Fibroblast of lung (primary cell): ENCODE measurements at places on chromosomes 7 and 10. TPM values are rescaled to one million over a fixed set of nuclear protein-coding genes. Genes with fewer than 3 reads are reported as not detected.

GRCh38 chr10:95414844-95415485, 124.2 kb upstream of the PDLIM1 start:
- no peak for DNase-seq

DNA sequence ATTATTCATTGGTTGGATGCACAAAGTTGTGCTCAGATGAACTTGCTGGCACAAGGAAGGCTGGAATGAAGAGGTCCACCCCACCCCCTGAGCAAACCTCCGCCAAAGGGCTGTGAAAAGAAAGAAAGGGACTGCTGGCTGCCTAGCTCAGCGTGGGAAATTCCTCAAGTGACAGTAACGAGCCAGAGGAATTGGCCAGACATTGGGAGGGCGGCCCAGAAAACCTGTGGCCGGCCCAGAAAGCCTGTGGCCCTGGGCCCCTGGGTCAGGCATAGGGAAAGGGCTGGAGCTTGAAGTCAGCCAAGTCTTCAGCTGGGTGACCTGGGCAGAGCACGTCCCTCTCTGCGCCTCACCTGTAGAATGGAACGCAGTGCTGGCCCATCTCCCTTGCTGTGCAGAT, 30.6 kb upstream of the CTBP2 start:
- DNase-seq, result no peak

- DNase-seq, result no peak
Observed at GRCh38 chr10:93850031-93851015, 43.5 kb upstream of the SLC35G1 start.

The TACC2 gene
- total RNA-seq, result 4.6 and 7.6 TPM in 2 replicates

The SLC18A3 gene
- total RNA-seq, result not detected in 2 replicates

The TMEM254 gene
- 5.4 and 10.4 TPM in 2 replicates for total RNA-seq

The TRPV6 gene
- total RNA-seq, result not detected in 2 replicates

The IFIT1 gene
- 21.8 and 25.8 TPM in 2 replicates for total RNA-seq
